Occipital lobe (tissue), 3 donors: ENCODE measurements at places on chromosomes 7 and 10.

DNA sequence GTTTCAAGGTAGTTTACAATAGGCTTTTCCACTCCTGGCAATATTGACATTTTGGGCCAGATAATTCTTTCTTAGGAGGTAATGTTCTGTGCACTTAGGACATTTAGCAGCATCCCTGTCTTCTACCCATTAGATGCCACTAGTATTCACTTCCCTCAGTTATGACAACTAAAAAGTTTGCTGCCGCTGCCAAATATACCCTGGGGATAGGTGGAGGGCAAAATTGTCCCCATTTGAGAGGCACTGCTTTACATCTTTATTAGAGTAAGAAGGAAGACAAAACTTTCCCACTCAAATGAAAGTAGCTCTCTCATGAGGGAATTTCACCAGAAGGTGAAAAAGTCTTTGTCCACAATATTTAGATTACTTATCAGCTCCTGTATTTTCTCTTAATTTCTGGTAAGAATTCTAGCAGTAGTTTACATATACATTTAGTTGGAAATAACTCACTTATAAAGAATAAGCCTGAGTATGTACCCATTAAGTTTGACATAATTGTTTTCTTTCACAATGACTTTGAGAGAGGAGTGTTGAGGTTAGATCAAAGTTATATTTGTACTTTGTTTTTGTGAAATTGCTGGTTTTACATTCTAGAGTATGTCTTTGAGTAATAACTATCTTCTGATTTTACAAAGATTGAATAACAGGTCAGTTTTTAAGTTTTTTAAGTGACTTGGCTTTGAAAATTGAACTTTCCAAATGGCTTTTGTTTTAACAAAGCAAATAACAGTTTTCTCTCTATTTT, 46.0 kb downstream of the HELLS start:
- DNase-seq = no peak

DNA sequence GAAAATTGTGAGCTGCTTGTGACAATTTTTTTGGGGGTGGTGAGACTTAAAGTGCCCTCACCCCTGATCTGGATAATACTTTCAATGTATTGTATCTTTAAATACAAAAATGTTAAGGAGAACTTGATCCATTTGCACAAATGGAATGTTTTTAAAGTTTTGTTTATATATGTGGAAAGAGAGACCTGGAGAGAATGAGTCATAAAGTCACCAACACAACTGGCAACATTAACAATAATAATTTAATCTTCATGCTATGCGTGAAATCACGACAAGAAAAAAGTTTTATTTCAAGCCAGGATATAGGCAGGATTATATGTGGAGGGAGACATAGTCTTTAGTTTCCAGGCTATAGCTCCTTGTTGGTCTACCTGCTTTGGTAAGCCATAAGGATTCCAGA, 537.5 kb downstream of the GPAM start:
- no peak for DNase-seq

DNA sequence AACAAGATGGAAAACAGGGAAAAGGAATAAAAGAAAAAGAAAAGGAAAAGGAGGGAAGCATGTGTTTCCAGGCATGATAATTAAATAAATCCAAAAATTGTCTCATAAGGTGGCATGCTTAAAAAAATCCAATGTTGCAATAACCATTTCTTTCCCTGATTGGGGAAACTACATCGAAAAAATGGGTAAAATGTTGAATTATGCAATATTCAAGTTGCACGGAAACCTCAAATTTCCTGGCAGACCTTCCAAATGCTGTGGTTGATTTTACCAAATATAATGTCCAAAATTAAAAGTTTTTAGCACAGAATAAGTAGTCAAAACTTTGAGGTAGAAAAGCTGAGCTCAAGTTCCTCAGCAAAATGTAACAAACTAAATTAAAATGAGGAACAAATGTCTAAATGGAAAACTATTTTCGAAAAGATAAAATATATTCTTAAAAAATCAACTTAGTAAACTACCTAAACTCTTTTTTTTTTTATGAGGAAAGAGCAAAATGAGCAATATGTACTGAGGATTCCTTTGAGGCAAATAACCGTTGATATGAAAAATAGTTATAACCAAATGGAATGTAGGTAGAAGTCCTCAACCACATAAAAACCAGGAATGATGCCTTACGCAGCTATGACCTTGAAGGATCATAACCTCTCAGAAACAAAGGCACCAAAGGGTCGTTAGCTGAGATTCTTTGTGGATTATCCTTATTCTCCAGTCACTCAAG, 52.6 kb downstream of the MACC1 start:
- DNase-seq = no peak

DNA sequence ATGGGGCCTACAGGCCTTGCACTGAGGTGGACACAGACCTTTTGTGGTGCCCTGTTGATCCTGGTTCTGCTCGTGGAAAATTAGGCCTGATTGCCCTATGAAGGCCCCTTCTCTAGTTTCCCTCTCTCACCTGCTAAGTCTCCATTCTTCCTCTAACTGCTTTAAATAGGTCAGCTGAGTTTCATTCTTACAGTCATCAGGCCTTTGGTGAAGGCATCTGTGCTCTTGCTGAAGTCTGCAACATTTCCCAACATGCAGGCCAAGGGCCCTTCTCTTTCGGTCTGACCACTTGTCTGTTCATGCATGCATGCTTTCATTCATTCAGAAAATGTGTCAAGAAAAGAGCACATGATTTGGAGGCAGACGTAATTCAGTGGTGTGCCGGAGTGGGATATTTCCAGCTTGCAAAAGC, 244.0 kb downstream of the BUB3 start:
- no peak for DNase-seq

DNA sequence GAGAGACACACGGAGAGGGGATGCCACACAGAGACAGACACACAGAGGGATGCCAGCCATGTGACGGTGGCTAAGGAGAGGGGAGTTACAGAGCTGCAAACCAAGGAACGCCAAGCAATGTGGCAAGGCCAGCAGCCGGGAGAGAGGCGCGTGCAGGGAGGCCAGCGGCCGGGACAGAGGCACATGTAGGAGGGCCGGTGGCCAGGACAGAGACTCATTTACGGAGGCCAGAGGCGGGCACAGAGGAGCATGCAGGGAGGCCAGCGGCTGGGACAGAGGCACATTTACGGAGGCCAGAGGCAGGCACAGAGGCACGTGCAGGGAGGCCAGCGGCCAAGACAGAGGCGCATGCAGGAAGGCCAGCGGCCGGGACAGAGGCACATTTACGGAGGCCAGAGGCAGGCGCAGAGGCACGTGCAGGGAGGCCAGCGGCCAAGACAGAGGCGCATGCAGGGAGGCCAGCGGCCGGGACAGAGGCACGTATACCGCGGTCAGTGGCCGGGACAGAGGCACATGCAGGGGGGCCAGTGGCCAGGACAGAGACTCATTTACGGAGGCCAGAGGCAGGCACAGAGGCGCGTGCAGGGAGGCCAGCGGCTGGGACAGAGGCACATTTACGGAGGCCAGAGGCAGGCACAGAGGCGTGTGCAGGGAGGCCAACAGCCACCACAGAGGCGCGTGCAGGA, 40.4 kb downstream of the INSIG1 start:
- no peak for DNase-seq

DNA sequence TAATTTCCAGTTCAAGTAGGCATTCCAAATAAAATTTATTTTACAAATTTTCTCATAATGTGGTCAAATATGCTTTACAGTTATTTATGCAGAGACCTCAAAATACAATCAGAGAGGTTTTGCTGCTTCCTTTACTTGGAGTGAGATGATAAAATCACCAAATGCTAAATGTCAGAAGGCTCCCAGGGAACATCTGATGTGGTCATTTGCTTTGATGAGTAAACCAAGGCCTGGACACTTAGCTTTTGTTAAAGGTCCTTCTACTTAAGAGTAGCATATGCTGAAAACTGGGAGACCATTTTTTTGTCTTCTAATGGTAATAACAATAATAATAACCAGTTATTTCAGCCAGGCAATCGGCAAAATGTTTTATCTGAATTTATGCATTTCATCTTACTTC, 60.6 kb upstream of the AKR1E2 start:
- no peak for DNase-seq

DNA sequence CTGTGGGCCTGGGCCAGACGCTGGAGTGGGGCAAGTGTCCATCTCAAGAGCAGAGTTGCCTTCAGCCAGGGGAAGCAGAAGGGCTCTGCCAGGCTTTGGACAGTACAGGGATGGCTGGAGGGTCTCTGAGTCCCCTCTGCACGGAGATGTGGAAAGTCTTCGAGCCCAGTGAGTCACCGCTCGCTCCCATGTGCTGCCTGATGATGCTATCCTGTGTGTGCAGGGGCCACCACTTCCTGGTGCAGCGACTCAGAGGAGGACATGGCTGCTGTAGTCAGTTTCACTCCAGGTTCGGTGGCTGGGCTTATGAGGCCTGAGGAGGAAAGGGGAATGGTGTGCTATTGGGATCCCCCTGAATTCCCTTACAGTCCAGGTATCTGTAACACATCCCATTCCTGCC, 6.0 kb downstream of the ADCYAP1R1 start:
- DNase-seq = no peak

GRCh38 chr7:130901209-130901783, 167.3 kb upstream of the KLF14 start:
- peak; percentile 68 for DNase-seq

DNA sequence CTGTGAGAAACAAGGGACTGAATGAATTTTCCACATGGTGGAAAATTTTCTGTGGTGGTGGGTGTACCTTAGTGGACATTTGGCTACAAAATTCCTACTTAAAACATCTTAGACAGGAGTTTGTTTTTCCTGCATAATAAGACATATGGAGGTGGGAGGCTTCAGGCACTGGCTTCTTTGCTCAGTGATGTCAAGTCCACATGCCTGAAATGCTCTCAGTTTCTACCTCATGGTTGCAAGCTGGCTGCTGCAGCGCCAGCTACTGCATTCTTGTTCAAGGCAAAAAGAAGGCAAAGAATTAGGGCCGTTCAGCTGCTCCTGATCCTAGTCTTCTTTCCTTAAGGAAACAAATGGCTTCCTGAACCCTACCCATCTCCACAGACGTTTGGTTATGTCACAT, 99.9 kb upstream of the FAM204A start:
- DNase-seq = no peak

- DNase-seq = no peak
These were observed 262.8 kb downstream of the ZEB1 start for GRCh38 chr10:31581741-31582323.

- DNase-seq = no peak
These were observed 165.0 kb downstream of the KMT2E start for GRCh38 chr7:105178928-105179541.

GRCh38 chr10:100307684-100308083, 21.2 kb upstream of the BLOC1S2 start:
- no peak for DNase-seq

DNA sequence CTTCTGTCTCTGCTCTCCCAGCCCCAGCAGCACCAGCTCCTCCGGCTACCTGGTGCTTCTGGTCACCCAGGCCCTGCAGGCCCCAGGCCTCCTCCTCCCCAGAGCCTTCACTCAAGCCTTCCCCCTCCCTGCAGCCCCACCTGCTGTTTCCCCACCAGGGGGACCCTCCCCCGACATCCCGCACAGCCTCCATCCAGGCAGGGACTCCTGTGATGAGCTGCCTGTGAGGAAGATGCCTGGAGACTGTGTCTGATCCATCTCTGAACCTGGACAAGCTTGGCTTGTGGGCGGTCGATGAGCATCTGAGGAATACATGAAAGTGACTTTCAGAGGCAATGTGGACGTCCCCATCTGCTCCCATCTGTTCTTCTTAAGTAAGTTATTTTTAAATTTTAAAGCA, 45.0 kb downstream of the RAMP3 start:
- DNase-seq = peak; percentile 63

DNA sequence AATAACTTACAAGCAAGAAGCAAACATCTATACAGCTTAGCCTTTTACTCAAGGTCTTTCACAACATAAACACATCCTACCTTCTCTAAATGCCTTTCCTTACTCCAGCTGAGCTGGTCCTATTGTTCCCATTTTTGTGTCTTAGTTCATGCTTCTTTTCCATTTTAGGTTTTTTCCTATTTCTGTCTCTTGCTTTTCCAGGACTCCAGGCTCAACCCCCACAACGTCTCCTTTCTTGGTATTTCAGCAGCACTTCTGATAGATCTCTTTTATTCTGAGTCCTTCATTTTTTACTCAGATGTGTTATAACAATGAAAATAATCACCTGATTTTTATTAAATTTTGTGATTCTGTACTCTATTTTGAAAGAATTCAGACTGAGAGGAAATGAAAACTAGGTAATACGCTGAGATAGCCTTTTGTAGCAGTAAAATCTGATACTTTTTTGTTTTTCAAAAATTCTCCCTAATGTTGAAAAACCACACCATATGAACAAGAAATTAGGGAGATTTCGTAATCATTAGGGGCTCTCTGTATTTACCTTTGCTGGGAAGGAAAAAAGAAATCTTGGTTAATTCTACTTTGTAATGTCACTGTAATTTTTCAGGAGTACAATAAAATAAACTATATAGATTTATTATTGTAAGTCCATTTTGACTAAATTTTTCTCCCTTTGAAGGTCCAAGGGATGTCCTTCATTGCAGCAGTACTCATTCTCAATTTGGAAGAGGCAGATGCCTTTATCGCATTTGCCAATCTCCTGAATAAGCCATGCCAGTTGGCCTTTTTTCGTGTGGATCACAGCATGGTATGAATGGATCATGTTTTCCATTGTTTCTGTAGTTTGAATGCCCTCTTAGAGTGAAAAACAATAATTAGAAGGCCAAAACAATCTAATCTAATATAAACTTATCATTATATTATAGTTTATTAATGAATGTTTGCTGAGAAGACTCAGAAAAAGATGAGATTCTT, 24.0 kb upstream of the HELLS start:
- no peak for DNase-seq
